ENCODE measurements at places on chromosomes 16 and 17.

- DNase-seq: no peak
Observed at GRCh38 chr17:40938981-40939380, 1.5 kb upstream of the KRT23 start.

DNA sequence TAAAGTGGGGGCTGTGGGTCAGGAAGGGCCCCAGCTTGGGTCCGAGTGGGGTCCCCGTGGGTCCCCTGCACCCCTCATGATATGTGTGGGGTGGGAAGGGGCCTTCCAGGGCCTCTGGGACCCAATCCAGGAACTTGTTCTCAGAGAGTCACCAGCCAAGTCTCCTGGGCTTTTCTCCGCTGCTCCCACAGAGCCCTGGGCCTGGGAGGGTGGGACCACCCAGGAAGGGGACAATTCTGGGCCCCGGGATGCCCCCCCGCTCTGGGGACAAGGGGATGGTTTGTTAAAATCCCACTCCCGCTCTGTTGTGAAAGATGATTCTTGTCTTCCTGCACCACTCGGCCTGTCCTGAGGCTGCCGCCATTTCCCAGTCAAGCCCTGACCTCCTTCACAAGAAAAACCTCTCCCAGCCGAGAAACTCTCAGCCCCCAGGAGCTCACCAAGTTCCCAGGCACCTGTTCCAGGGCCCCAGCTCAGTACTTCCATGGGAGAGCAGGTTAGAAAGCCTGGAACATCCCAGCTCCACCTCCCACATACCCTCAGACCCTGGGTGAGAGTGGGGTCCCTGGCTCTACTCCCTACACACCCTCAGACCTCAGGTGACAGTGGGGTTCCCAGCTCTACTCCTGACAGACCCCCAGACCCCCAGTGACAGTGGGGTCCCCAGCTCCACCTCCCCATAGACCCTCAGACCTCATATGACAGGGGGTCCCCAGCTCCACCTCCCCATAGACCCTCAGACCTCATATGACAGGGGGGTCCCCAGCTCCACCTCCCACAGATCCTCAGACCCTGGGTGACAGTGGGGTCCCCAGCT, 75.1 kb downstream of the METRNL start:
- DNase-seq: no peak

GRCh38 chr17:70661342-70662222, 492.2 kb downstream of the KCNJ2 start:
- DNase-seq: no peak

- no peak for DNase-seq
Observed at GRCh38 chr17:72049914-72050313, 70.9 kb upstream of the SOX9 start.

- DNase-seq: no peak
Observed at GRCh38 chr16:66930189-66930588, 4.0 kb downstream of the CIAO2B start.

GRCh38 chr16:66443269-66443652, 16.2 kb downstream of the BEAN1 start:
- no peak for DNase-seq

DNA sequence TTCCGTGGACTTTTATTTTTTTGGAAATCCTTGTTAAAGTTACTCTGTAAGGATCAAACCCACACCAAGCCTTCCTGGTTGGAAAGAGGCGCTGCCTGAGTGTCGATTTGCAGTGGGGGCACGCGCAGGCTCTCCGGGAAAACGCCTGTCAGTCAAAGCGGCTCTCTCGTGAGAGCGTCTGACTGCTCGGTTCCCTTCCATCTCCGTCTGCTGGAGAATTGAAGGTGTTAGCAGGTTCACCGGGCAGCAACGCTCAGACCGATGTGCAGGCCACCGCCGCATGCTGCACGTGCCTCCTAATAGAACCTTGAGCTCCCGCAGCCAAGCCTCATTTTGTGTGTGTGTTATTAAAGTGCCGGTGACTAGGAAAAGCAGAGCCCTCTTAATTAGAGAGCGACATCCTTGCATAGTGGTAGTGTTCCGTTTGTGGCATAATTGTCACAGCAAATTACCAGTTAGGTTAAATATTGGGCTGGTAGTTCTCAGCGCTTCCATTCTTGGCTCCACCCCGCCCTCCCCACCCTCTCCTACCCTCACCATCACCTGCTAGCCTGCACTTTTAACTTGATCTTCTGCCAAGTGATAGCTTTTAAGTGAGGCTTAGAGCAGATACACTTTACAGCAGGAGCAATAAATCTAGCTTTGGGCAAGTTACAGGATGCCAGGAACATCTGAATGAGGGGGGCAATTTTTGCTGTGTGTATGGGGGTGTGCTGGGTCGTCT, 75.5 kb downstream of the RPA1 start:
- DNase-seq: no peak

GRCh38 chr17:76697702-76698465, 12.9 kb downstream of the MXRA7 start:
- DNase-seq: no peak

DNA sequence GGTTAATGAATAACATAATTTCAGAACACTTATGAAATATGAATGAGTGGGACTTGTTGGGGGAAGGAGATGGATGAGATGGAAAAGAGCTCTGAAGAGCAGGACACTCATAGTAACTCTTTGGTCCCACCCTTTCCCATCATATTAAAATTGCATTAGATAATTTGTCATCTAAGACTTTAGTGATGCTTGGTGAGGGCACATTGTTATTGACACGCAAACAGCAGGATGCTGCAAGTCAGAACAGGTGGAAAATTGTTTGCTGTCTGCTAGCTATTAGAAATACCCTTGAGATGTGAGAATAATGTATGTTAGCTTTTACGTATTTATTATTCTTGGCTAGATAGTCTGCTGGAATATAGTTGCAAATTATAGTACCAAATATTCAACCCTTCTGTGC, 75.7 kb downstream of the TANC2 start:
- no peak for DNase-seq

DNA sequence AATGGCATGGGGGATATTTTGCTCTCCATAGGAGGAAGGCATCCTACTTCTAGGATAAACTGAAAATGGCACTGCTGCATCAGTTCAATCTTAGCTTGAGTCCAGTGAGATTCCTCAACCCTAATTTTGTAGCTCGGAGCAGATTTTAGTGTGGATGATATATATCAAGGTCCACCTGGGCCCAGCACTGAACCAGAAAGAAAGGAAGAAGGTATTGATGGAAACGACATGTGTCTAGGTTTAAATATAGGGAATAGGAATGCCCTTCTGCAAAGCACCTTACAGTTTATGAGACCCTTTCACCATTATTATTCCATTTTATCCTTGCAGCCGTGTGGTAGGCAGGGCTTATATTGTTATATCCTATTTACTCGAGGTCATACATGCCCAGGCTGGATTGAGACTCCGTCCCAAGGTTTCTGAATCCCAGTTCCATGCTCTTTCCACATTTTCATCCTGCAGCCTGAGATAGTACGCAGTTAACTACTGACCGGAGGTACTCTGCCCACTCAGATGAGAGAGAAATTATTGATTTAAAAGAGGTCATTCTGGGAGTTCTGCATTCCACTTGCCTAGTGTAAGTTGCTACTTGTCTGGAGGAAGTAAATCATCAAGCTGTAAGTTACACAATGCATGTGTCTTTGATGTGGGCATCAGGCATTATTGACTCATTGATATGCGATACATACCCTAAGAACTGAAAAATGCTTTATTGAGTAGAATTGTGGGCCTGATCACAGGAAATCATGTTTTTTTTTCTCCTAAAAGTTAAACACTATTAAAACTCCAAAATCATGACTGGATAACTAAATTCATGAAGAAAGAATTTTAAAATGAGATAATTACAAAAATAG, 10.1 kb downstream of the KRT39 start:
- no peak for DNase-seq

DNA sequence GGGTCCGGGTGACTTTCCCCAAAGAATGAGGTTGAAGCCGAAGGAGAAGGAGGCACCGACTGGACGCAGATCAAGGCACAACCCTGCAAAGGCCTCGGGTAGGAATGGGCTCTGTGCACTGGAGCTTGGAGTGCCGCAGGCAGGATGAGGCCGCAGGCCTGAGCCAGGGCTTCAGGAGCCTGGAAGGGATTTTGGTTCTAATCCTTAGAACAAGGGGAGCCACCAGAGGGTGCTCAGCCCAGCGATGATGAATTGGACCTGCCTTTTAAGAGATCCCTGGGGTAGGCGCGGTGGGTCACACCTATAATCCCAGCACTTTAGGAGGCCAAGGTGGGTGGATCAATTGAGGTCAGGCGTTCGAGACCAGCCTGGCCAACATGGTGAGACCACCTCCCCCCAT, 8.1 kb downstream of the CIBAR2 start:
- no peak for DNase-seq

GRCh38 chr17:75091855-75092327, 4.1 kb downstream of the SLC16A5 start:
- no peak for DNase-seq

All from stimulated activated CD4-positive, alpha-beta T cell treated with anti-CD3 and anti-CD28 coated beads, Interleukin-12 subunit alpha, Interleukin-12 subunit beta, amount 100 ng/mL, for 48 hours (primary cell).